Activated CD4-positive, alpha-beta T cell treated with anti-CD3 and anti-CD28 coated beads, Interleukin-2, amount 50 U/mL, for 48 hours (primary cell): ENCODE measurements at places on chromosomes 12 and 14.

DNA sequence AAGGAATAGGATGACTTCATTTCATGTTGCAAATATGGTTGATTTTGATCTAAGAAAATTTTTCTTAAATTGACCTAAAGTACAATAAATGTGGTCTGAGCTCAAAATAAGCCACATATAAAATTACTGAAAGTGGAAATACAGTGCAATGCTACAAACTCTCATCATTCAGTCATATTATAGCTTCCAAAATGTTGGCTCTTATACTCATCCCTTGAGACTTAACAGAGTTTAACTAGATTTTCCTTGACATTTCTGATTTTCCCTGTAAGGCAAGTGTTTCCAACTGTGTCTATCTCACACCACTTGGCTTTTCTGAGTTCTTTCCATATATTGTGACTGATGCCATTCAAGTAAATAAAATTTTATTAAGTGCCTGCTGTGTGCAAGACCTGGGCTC lies 123.7 kb upstream of the NTF3 start:
- DNase-seq, result no peak

DNA sequence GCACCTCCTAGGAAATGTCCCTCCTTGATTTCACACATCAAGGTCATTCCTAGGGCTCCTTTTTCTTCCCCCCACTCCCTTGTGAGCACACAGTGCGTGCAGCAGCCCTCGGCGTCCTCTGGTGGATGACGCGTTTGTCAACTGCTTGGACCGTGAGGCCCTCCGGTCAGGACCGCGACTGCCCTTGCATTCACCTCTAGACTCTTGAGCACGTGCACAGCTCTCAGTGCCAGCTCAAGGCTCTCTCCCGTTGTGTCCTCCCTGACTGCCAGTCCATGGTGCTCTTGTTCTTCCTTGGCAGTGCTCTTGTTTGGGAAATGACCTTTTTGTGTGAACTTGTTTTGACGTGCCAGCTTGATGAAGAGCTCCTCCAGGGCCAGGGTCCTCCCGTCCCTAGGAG lies 67.9 kb downstream of the TSPAN9 start:
- no peak for DNase-seq

GRCh38 chr14:98564541-98564940 lies 707.5 kb downstream of the BCL11B start:
- DNase-seq, result no peak

DNA sequence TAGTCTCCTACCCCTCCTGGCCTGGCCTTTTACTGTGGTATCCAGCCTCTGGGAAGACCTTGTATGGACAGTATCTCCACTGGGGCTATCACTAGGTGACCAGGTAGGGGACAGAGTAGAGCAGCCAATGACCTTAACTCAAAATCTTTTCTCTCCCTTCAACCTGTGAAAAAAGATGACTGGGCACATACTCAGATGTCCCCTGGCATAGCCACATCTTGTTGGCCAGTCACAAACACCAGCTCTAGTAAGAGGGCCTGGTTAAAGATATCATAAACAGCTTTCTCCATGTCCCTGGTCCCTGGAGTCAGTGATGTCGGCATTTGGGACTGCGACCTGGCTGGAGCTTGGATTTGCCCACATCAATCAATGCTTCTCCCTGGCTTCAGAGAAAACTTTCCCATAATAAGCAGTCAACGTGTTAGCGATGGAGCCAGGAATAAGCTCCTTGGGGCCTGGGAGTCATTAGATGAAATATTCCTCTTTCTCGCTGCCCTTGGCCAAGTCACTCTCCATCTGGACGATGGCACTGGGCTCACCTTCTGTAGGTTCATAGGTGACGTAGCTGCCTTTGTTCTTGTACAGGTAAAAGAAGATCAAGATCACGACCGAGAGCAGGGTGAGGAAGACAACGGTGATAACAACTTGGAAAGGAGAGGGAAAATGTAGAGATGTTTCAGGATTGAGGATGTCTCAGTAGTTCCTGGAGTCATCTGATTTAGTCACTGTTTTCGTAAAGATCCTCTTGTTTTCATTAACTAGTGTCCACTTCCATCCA lies 7.0 kb downstream of the DAZAP2 start:
- no peak for DNase-seq

DNA sequence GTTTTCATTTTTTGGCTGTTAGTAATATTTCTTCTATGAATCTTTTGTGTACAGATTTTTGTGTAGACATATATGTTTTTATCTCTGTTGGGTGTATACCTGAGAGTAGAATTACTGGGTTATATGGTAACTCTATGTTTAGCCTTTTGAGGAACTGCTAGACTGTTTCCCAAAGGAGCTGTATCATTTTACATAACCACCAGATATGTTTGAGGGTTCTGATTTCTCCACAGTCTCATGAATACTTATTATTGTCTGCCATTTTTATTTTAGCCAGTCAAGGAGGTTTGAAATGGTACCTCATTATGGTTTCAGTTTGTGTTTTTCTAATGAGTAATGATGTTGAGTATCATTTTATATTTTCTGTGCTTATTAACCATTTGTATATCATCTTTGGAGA lies 1.9 kb downstream of the PCNX4 start:
- DNase-seq, result no peak
